ENCODE measurements at places on chromosomes 1 and 21.

GRCh38 chr21:25639551-25640201 lies 618 bp downstream of the JAM2 start:
- peak; percentile 30 for DNase-seq

GRCh38 chr1:202143768-202144401 lies 652 bp downstream of the ARL8A start:
- no peak for DNase-seq

DNA sequence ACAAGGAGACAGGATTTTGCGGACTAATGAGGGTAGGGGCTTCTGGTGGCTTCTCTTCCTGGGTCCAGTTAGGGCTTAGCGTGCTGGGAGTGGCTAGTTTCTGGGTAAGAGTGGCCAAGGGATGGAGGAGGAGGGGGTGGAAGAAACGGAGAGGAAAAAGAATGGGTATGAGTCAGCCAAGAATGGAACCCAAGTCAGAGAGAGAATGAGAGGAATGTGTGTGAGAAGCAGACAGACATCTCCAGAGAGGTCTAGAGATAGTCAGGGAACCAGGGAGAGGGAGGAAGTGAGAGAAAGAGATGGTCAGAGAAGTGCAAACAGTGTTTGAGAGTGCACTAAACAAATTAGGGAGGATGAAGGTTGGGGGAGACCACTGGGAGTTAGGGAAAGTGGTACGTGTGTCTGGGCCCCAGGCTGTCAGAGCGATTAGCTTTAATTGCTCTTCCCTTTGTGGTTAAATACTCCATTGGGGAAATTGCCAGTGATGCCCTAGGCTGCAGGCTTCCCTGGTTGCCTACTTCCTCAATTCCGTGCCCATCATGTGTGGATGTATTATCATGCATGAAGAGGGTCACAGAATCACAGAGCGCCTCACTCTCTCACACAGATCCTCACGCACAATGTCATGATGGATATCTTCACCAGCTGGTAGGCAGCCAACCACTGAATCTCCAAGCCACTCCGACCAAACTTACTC lies 1.4 kb downstream of the PEA15 start:
- DNase-seq, result no peak

DNA sequence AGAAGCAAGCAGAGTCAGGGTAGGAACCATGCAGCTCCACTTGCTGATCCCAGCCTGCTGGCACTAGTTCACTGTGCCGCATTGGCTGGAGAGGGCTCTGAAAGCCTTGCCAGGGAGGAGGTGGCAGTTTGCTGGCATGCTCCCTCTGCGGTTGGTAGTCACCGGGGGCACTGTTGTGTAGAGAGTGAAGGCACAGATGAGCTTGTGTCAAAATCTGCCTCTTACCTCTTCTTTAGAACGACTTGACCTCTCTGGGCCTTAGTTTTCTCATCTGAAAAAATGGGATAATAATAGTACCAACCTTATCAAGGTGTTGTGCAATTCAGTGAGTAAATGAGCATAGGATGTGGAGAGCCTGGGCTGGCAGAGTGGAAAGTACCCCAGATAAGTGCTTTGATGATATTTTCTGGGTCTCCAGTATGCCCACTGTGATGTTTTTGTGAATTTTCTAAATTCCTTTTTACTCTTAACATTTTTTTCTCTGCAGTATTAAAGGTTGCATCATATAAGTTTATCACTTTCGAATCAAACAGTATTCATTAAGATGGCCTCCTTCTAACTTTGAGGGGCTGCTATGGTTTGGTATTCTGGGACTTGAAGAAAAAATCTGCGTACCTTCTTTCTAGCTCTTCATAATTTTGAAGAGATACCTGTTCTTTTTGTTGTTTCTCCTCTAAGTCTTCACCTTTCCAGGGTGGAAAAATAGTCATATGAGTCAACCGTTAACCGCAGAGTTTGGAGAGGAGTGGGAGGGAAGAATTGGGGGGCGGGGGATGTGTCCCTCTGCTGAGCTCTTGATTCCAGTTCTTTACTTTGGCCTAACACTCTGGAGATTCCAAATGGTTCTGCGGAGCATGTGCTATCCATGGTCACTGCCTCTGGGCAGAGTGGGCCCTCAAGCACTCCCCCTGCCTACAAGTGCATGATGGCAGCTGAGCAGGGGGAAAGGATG lies 26.8 kb downstream of the SZRD1 start:
- no peak for DNase-seq

DNA sequence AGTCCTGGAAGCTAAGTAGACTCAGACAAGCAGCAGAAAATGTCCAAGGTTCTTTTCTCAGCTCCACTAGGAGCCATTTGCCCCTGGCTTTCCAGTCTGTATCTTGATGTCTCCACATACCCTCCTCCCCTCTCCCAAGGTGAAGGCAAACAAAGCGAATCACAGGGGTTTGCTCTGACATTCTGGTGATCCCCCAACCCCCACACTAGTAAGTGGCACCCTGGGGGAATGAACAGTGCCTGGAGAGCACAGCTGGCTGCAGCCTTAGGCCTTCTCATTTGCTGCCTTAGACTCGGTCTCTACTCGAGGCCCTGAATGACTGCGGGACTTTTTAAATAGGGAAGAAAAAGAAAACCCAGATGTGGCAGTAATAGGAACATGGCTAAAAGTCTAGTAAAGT lies 15.3 kb downstream of the ERI3 start:
- DNase-seq, result no peak

DNA sequence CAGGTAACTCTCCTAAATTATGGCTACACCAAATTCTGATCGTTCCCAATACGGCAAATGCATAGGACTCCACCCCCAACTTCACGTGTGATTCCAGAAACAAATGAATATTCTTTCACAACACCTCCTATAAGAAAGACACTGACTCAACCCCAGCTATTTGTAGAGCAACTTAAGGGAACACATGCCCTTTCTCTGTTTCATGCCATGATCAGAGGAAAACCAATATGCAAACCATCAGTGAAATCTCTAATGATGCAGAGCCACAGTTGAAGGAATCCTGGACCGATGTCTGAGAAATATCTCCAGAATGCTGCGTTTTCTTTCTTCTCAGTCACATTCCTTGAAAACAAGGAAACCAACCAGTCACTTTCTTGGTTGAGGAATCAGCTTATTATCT lies 164.2 kb upstream of the PTBP2 start:
- no peak for DNase-seq

GRCh38 chr1:107328087-107328486 lies 187.2 kb downstream of the NTNG1 start:
- DNase-seq, result no peak

GRCh38 chr1:184455786-184456185 lies 69.0 kb downstream of the C1orf21 start:
- no peak for DNase-seq

DNA sequence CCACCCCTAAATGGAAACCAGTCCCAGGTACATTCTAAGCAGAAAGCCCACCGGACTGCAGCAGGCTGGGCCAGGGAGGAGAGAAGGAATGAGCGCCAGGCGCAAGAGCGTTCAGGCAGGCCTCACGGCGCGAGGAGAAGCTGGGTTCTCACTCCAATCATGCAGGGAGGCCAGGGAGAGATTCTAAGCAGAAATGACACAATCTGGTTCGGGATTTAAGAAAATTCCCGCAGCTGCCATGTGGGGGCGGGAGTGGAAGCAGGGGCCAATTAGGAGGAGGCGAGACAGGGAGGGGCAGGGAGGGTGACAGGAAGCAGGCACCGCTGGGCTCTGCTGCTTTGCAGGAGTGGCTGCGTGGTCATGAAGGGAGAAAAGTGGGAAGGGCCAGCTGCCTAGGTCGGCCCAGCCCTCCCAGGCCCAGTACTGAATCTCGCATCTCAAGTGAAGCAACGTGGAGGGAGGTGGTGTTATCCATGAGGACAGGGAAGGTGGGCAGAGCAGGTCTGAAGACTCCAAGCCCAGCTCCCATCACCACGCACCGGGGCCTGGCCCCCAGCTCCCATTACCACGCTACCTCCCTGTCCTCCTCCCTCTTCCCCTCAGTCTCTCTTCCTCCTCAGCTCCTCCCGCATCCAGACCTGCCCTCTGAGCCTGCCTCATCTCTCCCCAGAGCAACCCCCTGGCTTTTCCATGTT lies 11.8 kb downstream of the NPHP4 start:
- no peak for DNase-seq

- DNase-seq, result peak; percentile 87
Measured at GRCh38 chr1:160681066-160681890, 30.3 kb downstream of the CD48 start.

DNA sequence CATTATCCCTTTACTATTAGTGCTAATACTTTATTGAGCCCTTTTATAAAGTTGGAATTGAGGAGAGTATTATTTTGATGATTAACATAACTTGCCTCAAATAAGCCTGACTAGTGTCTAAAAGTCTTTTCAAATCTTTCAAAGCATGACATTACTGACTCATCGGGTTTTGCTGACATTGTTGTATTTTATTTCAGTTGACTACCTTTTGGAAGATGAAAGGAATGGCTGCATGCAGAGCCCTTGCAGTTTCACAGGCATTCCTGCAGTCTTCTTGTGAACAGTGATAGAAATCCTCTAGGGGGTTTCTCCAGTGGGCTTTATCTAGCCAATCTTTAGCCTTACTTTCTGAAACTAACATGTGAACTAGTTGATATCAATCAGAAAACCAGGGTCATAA lies 43.0 kb upstream of the TMEM61 start:
- no peak for DNase-seq

- DNase-seq, result no peak
Measured at GRCh38 chr1:173405281-173405680, 71.9 kb upstream of the PRDX6 start.

DNA sequence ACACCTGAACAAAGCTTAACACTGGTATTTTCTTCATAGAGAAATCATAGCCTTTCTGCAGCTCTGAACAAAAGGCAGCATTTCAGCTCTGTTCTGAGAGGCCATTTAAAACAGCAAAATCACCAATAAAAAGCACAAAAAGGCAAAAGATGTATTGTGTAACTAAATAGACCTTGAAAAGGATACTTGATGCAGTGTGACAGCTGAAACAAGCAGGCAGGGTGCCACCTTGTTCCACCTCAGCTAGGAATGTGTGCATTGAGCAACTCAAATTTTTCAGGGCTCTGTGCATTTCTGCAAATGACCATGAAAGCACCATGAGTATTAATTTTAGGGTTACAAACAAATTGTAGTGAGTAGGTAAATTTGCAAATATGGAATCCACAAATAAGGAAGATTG lies 65.8 kb downstream of the RHOU start:
- DNase-seq, result no peak

GRCh38 chr21:36554411-36555157 lies 74.7 kb upstream of the CLDN14 start:
- DNase-seq, result no peak

DNA sequence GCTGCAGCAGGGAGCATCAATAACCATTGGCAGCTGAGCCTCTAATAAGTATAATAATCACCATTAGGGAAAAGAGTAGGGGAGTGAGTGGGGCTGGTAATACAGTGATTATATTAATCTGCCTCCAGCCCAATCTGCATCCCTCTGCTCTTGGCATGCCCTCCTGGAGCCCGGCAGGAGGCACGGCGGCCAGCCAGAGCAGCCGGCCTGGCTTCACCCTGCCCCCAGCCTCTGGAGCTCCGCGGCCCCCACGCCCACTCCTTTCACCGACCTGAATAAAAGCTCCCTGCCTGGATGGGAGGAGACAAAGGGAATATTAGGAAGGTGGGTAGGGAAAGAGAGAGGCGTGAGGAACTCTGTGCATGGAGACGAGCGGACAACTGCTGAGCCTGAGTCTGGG lies 28.3 kb downstream of the OPTC start:
- no peak for DNase-seq

GRCh38 chr1:151644001-151644400 lies 32.2 kb downstream of the SNX27 start:
- no peak for DNase-seq

DNA sequence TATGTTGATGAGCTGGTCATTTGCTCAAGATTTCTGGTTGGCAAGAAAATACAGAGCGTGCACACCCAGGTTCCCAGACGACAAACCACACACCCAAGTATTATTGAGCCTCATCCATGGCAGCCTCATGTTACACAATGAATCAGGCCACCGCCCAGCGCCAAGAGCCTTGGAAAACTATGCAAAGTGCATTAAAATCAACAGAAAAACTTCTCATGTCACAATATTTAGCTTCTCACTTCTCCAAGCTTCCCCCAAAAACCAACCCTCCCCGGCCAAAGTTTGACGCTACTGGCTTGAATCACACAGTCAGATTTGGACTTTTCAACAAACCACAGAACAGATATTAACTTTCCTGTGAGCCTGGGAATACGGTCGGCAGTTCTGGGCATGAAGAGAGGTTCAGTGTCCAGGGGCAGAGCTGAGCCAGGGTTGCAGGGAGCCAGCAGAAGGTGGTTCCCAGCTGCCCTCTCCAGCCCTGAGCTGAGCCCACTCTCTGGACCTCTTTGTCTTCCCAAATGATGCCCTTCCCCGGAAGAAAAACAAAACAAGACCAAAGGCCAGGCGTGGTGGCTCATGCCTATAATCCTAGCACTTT lies 71.1 kb downstream of the SETD4 start:
- DNase-seq, result no peak

GRCh38 chr21:14251336-14251735 lies 35.4 kb downstream of the RBM11 start:
- no peak for DNase-seq

- no peak for DNase-seq
Measured at GRCh38 chr1:7539769-7540175, 231.3 kb upstream of the VAMP3 start.

GRCh38 chr1:232628335-232629249 lies 1.3 kb downstream of the SIPA1L2 start:
- no peak for DNase-seq

DNA sequence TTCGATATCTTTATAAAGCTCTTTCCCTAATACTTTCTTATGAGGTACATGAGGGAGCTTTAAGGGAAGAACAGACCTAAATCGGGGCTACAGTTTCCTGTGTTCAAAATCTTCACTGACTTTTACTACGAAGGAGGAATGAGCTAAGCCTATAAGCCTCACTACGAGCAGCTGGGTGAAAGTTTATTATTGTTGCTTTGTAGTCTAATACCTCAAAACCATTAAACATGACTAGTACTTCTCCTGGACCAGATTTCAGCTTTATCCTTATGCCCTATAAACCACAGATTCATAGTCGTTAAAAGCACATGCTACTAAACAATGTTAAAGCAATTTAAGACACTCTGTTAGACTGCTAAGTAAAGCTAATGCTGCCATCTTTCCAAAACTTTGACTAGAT lies 30.2 kb downstream of the NDC1 start:
- DNase-seq, result no peak

- no peak for DNase-seq
Measured at GRCh38 chr1:109482791-109483671, 674 bp upstream of the ATXN7L2 start.

GRCh38 chr1:171188388-171189266 lies 3.5 kb downstream of the FMO2 start:
- DNase-seq, result peak; percentile 14

DNA sequence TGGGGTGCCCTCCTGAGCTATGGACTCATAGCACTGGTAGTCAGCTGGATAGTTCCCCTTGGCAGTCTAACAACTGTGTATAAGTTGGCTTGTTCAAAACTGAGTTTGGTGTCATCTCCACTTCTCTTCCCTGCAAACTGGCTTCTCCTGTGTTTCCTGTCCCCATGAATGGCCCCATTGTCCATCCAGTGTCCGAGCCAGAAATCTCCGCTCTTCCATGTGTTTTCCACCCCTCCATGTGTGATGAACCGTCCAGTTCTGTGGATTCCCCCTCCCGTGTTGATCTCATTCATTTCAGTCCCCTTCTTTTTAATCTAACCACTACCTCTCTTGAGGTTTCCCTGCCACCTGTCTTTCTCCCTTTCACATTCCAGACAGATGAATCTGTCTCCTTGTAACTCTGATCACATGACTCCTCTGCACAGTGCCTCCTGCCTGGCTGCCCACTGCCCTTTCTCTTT lies 195.7 kb downstream of the ROR1 start:
- DNase-seq, result no peak

GRCh38 chr1:194279975-194280374 lies 1093.6 kb upstream of the B3GALT2 start:
- no peak for DNase-seq

GRCh38 chr21:38433471-38433870 lies 64.8 kb downstream of the ERG start:
- DNase-seq, result no peak
